ENCODE measurements at places on chromosomes 7 and 10. TPM values are rescaled to one million over a fixed set of nuclear protein-coding genes. Genes with fewer than 3 reads are reported as not detected.
A peak's percentile ranks its signal among the peaks of the same experiment; 100 is the strongest.

Gene SPOCK2
- total RNA-seq, result 63.0 TPM

Gene GTF2IRD2
- 6.1 TPM for total RNA-seq

Gene COL13A1
- total RNA-seq, result not detected

Gene TAS2R41
- not detected for total RNA-seq

- DNase-seq, result no peak
These were observed 90.7 kb downstream of the LRRC4 start for GRCh38 chr7:127940381-127941160.

DNA sequence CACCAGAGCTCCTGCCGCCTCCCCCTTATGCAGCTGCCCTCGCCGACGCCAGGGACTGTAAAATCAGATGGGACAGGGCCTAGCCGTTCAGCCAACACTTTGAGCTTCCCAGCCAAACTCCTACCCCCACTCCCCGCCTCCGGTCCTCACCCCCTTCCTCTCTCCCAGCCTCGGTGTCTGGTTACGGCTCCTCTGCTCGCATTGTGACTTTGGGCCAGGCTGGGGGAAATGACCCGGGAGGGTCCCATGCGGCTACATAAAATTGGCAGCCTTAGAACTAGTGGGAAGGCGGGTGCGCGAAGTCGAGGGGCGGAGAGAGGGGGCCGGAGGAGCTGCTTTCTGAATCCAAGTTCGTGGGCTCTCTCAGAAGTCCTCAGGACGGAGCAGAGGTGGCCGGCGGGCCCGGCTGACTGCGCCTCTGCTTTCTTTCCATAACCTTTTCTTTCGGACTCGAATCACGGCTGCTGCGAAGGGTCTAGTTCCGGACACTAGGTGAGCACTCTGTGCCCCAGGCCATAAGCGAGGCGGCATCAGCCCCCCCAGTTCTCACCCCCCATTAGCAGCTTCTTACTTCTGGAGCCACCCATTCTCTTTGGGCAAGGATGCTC lies at the start of gene KAZALD1:
TSS of gene KAZALD1 (plus strand) at position 366 of the 608 bp plus-strand sequence. CDS start 604 bp downstream, outside the sequence.
- DNase-seq, result no peak

DNA sequence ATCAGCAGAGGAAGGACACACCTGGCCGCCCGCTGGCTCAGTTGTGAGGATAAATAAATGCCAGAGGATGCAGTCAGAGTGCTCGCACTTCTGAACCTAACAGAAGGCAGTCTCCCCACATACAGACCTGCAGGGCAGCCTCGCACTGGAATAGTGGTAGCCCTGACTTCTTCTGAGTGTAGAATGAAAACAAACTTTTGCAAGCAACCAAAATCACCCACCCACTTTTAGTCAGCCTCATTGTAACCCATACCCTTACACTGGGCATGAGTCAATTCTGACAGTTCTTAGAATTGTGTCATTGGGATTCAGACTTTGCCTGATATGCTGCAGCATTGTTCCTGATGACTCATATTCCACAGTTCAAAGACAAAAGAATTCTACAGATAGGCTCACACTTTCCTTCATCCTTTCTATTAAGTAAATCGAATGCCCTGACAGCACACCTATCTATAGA lies 167.0 kb upstream of the CDK1 start:
- DNase-seq, result no peak

Gene HILPDA
- 17.5 TPM for total RNA-seq

GRCh38 chr7:150996376-150997074 lies 5.7 kb downstream of the NOS3 start:
- no peak for DNase-seq

- no peak for DNase-seq
These were observed 10.7 kb downstream of the LUC7L2 start for GRCh38 chr7:139370301-139370942.

DNA sequence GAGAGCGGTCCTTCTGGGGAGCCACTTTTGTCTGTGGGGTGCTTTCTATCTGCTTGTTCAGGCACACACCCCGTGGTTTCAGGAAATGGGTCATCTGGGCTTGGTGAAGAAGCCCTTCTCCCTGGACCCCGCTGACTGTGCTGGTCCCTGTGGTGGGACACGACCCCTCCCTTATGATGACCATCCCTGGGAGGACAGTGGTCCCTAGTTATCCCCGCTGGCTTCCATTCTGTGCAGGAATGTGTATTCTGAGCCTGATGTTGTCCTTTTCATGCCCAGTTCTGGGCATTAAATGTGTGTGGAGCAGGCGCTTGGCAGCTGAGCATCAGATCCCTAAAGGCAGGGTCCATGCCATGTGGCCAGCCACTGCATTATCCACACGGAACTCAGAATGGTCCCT lies 71.6 kb downstream of the TCERG1L start:
- no peak for DNase-seq

Gene HPSE2
- total RNA-seq, result not detected

Gene A1CF
- total RNA-seq, result not detected

DNA sequence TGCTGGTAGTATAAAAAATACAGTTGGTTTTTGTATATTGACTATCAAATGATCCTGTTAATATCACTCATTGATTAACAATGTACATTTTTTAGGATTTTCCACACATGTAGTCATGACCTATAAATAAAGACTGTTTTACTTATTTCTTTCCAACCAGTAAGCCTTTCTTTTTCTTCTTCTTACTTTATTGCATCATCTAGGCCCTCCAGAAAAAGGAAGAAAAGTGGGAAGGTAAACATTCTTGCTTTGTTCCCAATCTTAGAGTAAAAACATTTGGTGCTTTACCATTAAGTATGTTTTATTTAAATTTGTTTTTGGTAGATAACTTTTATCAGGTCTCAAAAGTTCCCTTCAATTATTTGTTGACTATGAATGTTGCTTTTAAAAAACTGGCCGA lies 47.1 kb upstream of the CCNY start:
- DNase-seq, result no peak

- no peak for DNase-seq
These were observed 22.7 kb downstream of the BBS9 start for GRCh38 chr7:33152087-33152486.

Gene SUGCT
- 1.4 TPM for total RNA-seq

- DNase-seq, result no peak
These were observed 34.5 kb downstream of the GOT1 start for GRCh38 chr10:99395750-99396445.

Gene ASB10
- not detected for total RNA-seq

DNA sequence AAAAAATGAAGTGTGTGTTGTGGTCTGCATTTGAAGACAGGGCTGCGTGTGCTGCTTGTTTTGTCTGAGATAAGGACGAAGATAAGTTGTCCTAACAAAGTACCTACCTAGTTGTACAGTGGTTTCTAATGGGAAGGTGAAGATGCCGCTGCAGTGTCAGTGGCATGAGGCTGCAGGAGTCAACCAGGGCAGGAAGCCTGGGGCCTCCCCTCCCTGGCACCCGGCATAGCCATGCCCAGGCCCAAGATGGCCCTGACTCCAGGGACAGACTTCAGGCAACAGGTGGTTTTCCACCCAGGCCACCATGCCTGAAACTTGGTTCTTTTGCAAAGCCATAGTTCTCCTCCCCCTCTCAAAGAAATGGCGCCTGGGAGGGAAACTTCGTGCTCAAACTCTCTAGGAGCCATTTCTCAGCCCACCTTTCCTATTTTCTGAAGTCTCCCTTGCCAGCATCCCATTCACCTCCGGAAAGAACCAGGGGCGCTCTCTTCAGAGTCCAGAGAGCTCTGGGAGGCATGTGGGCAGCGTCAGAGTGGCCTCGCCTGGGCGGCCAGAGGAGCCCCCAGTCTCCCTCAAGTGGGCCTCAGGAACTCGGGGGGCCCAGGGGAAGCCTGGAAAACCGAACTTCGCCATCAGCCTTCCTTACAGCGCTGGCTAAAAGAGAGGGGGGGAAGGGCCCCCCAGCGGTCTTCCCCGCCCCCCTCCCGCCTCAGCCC lies 2.1 kb upstream of the KAT6B start:
- DNase-seq, result peak; percentile 22

GRCh38 chr7:114929570-114929969 lies 7.7 kb downstream of the MDFIC start:
- DNase-seq, result no peak

Gene CXCL12
- not detected for total RNA-seq

Gene PDZD7
- 0.31 TPM for total RNA-seq

Gene GSAP
- 2.9 TPM for total RNA-seq

- DNase-seq, result no peak
These were observed 16.4 kb downstream of the HIP1 start for GRCh38 chr7:75722373-75722772.

Gene TRIL
- total RNA-seq, result not detected

All from CD8-positive, alpha-beta memory T cell (primary cell).